ENCODE measurements at places on chromosomes 2 and 18.

GRCh38 chr2:165391791-165392190 is 77.7 kb upstream of the CSRNP3 start:
- no peak for DNase-seq

DNA sequence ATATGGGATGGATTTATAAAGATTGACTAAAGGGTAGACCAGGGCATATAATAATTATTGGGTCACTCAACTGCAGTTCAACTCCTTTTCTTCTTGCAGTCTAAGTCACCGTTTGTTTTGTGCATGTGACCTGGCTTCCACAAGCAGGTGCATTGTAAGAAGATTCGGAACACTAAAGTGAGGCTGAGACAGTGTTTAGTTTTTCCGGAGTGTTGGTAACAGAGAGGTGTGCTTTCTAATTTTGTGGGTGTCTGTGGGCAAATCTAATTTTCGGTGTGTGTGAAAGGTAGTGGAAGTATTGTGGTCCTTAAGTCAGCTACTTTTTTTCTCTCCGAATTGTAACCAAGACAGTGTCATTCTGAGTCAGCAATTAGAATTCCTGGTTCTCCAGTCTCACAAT is 184.5 kb downstream of the CDH19 start:
- DNase-seq: no peak

DNA sequence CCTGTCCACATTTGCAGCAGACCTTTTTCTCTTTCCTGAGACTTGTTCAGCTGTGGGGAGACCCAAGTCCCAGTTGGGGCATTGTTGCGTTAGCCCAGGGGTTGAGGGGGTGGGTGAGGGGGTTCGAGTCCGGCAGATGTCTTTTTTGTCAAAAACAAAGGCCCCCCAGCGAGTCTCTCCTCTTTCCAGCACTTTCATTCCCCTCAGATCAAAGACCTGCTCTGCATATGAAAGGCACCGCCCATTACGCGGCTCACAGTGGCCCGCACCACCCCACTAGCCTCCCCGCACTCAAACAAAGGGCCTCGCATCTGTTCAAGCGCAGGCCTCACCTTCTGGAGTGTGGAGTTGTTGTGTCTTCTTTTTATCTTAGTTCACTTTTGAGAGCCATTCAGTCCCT is 25.2 kb downstream of the TRABD2A start:
- DNase-seq: no peak

- no peak for DNase-seq
Observed at GRCh38 chr2:41410011-41410410, 637.8 kb upstream of the PKDCC start.

DNA sequence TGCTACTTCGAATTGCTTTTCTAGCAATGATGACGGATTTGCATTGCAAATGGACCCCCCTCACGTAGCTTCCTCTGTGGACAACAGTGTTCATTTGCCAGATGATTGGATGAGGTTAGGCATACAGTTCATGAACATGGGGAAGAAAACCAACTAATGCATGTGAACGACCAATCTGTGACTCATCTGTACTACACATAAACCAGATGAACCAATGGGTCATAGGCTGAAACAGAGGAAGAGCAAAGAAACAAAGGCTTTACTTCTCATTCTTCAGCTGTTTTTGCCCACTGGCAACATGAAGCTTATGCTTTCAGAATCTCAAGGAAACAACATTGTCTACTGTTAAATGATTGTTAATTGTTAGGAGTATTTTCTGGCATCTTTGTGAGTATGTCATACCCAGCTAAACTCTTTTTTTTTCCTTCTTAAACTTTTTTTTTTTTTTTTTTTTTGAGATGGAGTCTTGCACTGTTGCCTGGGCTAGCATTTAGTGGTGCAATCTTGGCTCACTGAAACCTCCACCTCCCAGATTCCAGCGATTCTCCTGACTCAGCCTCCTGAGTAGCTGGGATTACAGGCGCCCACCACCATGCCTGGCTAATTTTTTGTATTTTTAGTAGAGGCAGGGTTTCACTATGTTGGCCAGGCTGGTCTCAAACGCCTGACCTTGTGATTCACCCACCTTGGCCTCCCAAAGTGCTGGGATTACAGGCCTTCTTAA is 35.5 kb downstream of the EFEMP1 start:
- no peak for DNase-seq

DNA sequence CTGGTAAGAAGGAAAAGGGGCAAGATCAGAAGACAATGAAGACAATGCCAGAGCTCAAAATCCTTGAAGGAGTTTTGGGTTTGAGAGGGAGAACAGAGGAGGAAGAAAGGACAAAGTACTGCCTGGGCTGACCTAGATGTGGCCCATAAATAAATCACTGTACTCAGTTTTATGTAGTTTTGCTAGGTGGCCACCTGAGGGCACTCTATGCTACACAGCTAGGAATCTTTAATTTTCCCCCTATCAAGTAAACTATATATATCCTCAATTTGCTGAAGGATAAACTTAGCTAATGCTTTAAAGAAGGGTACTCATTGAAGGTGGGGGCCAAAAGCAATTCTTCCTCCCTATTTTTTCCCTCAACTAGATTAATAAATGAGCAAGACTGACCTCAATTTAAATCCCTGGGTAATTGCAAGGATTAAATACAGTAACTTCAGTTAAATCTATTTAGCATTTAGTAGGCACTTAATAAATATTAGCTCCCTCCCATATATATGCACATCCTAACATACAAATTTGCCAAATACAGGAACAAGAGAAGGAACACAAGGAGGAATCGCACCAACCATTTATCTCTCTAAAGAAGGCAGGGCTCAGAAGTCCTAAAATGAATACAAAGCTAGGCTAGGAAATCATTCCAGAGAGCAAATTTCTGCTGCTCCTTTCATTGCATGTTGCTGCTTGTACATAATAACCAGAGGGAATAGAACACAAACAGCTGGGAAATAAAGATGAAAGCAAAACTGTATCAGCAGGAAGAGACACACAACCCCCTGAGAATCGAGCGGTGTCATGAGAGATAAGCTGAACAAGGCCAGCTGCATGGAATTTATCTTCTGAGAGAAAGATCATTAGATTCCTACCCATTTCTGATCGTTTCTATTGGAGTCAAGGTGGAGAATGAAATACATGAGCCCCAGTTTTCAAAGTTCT is 540.1 kb downstream of the NRXN1 start:
- no peak for DNase-seq

- no peak for DNase-seq
Observed at GRCh38 chr2:100660851-100661584, 98.2 kb downstream of the PDCL3 start.

- DNase-seq: no peak
Observed at GRCh38 chr2:12320027-12320734, 396.6 kb upstream of the TRIB2 start.

- DNase-seq: no peak
Observed at GRCh38 chr18:76658627-76659026, 163.6 kb upstream of the ZNF516 start.

GRCh38 chr2:8543383-8544170 is 138.3 kb upstream of the ID2 start:
- peak; percentile 80 for DNase-seq

- DNase-seq: no peak
Observed at GRCh38 chr2:213285404-213285803, 1.1 kb downstream of the SPAG16 start.

DNA sequence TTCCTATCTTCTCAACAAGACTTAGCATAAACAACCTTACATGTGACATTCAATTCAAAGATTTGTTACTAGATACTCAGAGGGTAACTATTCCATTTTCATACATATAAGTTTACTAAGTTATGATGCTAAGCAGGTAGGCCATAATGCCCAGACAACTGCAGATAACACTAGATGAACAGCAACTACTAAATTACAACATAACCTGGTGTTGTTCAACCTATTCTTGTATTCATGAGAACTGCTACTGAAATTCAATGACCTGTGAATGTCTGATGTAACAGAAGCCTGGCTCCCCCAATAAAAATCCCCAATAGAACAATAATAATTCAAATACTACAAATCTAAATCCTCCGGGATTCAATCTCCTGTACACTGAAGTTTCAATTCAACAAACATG is 24.8 kb downstream of the FEZ2 start:
- DNase-seq: no peak

- no peak for DNase-seq
Observed at GRCh38 chr2:234348081-234348480, 148.8 kb downstream of the ARL4C start.

DNA sequence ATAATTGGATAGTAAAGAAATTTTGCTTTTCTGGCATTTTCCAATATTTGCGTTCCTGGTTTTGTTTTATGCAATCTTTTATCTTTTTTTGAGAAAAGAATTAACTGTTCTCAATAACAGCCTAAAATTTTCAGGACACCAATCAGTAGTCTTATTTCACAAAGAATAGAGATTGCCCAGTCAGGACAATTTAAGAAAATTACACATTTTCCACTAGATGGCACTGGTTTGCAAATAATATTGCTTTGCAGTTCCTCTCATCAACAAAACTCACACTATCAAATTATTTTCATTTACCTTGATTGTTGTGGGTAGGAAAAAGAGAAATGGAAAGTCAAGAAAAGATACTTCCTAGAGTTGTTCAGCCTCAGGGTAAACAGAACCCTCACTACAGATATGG is 2.4 kb upstream of the RBM45 start:
- no peak for DNase-seq

- DNase-seq: no peak
Observed at GRCh38 chr2:212922701-212923100, 228.7 kb downstream of the IKZF2 start.

- no peak for DNase-seq
Observed at GRCh38 chr2:71833855-71834560, 313.7 kb downstream of the CYP26B1 start.

DNA sequence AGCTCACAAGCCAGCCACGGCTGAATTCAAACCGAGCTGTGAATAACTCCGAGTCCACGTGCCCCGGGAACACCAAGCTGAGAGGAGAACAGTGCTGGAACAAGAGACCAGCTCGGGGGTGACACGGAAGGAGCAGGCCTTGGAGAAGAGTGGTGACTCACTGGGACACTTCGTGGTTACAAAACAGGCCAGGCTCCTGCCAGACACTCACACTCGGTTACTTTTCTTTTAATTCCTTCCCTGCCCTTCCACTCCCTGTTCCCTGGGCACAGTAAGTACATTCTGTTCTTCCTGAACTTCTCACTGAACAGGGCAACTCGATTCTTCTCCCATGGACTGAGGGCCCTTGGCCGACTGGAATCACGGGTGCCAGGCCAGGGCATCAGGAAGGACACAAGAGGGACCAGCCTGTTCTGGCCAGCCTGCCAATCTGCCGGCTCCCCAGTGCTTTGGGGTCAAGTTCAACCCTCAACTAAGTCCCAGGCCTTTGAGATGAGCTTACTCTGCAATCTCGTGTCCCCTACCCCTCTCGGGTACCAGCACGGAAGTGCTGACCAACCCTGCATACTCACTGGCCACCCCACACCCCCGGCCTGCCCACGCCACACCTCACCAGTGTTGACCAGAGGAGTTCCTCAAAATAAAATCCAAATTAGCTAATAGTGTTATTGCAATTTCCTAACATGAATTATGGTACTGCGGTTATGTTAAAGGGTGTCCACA is 87.5 kb downstream of the TFCP2L1 start:
- peak; percentile 89 for DNase-seq

DNA sequence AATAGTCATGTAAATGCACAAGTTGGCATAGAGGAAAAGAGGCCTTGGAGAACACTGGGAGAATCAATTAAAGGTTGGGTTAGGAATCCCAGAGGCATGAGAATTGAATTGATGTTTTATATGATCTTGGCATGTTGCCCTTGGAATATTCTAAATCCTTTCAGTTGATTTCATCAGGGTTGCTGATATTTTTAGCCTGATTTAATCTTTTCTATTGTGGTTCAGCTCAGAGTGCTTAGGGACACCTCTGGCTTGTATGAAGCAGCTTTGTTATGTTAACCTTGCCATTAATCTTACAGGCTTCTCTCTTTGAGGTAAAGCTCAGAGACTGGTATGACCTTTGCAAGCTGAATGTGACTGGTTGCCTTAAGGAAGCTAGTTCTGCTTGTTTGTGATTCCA is 64.4 kb upstream of the LYPD6B start:
- no peak for DNase-seq
